Fibroblast of skin of left quadriceps (primary cell): ENCODE measurements at places on chromosomes 4 and X.

DNA sequence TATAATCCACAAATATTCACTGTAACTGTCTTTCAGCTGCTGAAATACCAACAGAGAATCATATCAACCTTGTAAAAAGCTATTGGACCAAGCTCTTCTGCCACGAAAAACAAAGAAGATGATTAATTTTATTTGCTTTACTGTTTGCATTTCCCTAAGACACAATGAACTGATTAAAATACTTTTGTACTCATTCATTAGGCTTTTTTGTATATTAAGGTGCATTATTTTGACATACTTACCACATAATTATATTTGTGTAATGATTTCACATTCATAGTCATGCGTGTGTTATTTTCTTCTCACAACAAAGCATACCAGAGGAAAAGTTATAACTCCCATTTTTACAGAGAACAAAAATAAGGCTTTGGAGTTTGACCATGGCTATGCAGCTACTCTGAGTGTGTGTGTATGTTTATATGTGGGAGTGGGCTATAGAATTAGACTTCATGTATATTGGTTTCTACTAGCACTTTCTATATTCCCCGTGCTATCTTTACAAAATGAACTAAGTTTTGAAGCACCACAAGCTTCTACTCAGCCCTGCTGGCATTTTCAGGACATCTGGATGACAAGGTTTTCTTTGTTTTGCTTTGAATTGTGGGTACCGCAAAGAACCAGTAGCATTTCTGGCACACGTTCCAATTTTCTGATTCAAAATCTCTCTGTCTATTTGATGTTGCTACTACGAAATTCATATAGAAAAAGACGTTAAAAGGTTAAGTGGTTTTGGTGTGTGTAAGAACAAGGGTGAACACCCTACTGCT lies 11.0 kb upstream of the FGF5 start:
- peak; percentile 61 for DNase-seq

GRCh38 chrX:150508451-150509367 lies 59.7 kb upstream of the MTM1 start:
- no peak for DNase-seq

- no peak for DNase-seq
Observed at GRCh38 chrX:45778616-45779015, 577.9 kb upstream of the DIPK2B start.

DNA sequence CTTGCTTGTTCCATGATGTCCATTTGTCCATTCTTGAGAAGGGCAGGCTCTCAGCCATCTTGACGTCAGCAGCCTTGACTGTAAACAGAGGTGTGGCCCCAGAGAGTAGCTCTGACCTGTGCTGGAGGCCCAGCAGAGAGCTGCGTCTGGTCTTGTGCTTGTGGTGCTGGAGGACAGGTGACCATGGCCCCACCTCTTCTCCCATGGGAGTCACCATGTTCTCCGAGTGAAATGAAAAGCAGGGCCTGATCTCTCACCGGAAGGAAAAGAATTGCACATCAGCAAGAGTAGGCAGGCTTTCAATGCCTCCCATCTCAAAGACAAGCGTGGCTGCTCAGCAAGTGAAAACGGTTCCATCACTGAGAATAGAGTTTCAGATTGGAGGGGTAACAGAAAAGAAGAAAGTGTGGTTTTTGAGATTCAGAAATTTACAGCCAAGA lies 11.5 kb downstream of the PARM1 start:
- DNase-seq = no peak

DNA sequence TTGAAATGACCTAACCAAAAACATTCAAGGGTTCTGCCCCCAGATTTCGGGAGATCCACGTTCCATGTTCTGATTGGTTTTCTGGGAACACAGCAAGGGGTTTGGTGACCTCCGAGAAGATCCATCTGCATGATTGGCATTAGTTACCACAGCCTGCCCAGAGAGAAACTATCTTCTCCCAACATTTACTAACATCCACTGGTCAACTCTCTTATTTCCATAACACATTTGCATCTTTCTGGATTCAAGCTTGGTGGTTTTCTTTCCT lies 15.6 kb downstream of the SHOX start:
- no peak for DNase-seq

GRCh38 chr4:68878048-68878447 lies 62.3 kb downstream of the UGT2B10 start:
- no peak for DNase-seq

- DNase-seq = no peak
Observed at GRCh38 chrX:153450114-153450948, 4.5 kb upstream of the TREX2 start.

DNA sequence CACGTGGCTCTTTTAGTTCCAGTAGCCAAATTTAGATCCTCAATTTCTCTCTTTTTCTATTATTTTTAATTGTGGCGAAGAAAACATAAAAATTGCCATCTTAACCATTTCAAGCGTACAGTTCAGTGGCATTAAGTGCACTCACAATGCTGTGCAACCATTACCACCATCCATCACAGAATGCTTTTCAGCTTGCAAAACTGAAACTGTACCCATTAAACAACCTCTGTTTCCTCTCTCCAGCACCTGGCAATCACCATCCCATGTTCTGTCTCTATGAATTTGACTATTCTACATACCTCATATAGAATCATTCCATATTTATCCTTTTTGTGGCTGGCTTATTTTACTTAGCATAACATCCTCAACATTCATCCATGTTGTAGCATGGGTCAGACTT lies 74.9 kb downstream of the METTL14 start:
- no peak for DNase-seq

- DNase-seq = no peak
Observed at GRCh38 chr4:141643557-141643956, 7.2 kb downstream of the IL15 start.

GRCh38 chr4:147864607-147865006 lies 132.7 kb downstream of the ARHGAP10 start:
- DNase-seq = no peak

DNA sequence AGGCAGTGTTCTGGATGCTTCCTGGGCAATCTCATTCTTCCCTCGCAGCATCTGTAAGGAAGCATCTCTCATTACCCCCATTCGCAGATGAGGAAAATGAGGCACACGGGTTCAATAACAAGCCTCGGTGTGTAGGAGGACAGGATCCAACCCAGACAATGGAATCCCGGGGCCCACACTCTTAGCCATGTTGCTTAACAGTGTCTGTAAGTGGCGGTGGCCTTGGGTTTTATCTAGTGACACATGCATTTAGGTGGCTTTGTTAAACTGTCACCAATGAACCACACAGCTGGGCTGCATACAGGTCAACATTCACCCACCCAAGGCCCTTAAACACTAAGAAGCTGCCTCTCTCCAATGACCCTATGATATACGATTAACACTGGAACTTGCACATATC lies 22.6 kb downstream of the RELL1 start:
- DNase-seq = no peak

DNA sequence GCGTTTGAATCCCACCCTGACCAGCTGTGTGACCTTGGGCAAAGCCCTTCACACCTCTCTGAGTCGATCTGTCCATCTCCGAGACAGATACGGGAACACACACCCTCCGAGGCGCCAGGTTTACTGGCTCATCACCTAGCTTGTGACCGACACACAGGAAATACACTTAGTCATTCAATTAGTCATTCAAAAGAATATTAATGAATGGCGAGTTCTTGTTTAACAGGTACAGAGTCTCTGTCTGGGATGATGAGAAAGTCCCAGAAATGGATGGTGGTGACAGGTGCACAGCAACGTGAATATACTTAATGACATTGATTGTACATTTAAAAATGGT lies 80.6 kb downstream of the PPP2R2C start:
- no peak for DNase-seq

DNA sequence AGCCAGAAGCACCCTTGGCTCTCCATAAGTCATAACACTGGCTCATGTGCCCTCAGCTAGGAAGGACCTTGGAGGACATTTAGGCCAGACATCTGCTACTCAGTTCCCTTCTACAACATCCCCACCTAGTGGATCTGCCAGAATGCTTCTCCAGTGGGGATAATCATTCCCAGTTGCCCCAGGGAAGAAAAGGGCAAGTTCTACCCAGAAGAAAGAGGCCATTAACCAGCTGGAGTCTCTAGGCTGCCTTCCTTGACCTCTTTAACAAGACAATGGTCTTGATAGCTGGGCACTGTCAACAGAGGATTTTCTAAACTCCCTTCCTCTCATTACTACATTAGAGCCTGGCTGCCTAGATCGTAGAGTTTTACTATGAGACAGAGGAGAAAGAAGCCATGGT lies 42.0 kb downstream of the LGI2 start:
- peak; percentile 20 for DNase-seq

DNA sequence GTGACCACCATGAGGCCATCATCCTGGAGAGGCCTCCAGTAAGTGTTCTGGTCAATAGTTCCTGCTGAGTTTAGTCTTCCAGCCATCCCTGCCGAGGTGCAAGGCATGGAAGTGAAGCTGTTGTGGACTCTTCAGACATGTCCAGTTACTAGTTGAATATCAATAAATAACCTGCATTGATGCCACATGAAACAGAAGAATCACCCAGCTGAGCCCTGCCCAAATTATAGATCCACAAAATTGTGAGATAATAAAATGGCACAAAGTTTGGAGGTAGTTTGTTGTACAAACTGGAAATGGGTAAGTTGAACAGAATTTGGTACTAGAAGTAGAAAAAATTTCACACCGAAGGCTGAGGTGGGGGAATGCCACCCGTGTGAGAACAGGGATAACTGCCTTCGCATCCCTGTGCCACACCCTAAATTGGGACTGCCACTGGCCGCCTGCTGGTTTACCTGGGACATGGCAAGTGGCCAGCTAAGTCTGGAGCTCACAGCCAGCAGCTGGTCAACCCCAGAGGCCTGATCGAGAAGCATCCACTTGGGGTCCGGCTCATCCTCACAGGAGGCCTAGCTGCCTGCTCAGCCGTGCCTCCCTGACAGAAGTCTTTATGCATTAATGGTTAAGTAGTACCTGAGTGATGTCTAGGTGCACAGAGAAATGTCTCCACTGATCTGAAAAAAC lies 184.5 kb downstream of the SPRY1 start:
- DNase-seq = no peak

- DNase-seq = no peak
Observed at GRCh38 chr4:153450544-153450917, 15.6 kb upstream of the TMEM131L start.

DNA sequence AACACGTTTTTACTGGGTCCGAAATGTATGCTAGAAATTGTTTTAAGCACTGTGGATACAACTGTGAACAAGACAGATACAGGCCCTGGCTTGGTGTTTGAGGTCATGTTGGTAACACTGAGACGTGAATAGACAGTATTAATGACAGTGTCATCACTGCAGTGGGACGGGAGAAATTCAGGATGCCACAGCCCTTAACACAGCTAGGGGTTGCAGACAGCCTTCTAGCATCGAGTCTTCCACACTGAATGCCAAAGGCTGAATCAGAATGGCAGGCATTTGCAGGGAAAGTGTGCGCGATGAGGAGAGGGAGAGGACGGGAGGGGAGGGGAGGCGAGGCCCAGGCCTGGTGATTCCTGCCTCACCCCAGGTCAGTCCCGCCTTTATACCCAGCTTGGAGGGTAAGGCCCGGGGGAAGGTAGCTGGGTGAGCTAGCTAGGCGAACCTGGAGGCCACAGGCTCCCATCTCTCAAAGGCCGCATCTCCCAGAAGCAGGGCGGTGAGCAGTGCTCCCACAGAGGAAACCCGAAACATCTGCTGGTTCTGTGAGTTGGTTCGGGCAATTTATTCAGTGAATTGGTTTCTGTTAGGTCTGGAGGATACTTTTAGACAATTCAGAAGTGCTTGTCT lies 44.1 kb upstream of the CLDN24 start:
- DNase-seq = no peak

- DNase-seq = peak; percentile 41
Observed at GRCh38 chr4:27149541-27150212, 289.0 kb downstream of the STIM2 start.

DNA sequence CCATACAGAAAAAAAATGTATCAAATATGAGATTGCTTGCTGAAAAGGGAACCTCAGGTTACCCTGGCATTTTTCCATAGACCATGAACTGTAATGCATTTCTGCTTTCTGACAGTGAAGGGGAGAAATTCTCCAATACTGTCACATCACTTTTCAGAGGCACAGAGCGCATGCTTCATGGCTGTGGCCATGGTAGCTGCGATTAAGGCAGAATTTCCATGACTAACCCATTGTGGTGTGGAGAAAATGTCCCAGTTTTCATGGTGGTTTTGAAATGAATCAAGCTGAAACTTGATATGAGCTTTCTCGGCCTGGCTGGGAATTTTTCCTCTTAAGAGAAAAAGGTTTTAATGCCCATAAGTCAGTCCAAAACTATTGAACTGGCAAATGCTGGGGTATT lies 39.5 kb upstream of the MAP3K15 start:
- DNase-seq = peak; percentile 38

DNA sequence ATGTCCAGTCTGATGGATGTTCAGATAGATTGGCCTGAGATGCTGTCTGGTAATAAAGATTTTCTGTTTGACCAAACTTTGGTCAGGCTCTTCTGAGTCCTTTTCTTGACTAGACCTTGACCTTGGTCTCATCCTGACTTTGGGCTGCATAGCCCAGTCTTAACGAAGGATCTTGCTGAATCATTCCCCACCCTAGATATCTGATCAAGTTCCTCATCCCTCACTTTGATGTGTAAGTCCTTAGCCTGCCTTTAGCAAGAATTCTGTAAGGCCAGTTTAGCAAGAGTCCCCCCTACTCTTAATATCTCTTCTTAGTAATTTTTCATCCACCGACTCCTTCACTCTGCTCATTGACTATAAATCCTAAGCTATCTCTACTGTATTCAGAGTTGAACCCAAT lies 244.4 kb upstream of the JADE1 start:
- DNase-seq = no peak

DNA sequence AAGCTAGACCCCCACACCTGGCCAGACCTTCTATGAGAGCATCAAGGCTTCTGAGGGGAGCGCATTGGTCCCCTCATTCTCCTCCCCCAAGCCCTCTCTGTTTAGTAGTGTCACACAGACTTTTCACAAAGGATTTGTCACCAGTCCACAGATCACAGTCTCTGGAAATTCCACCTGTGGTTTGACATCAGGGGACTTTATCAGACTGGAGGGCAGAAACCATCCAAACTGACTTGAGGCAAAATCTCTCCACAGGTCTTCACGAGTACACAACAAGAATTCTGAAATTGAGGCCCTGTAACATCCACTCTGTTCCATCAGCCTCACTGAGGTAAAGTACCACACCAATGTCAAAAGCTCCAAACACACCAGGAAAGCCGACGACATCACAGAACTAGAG lies 112.5 kb downstream of the SH3KBP1 start:
- no peak for DNase-seq

DNA sequence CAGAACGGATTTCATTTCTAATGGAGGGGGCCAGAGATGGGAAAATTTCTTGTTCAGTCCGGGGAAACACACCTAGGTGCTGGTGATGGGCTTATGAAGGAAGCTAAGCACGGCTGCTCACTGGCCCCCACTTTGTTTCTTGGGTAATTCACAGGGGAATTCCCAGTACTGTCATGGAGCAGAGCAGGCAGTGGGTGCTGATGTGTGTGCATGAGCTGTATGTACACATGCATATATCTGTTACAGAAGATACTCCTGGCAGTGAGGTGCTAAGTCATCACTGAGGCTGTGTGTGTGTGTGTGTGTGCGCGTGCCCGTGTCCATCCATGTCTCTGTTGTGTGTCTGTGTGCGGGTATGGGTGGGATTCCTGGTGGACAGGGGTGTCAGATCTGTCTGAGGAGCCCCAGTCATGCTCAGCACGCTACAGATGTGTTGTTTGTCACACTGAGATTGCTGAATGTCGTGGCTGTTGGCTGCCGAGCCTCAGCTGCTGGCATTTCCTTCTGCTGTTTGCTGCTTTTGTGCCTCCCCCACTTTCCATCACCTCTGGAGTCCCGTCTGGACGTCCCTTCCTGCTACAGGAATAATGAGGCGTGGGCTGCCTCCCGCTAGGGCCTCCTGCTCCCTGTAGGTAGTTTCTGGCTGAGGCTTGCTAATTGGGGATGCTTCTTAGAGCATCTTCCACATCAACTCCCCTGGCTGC lies 53.3 kb downstream of the JADE1 start:
- DNase-seq = no peak

GRCh38 chrX:19555236-19555635 lies 39.9 kb upstream of the MAP3K15 start:
- DNase-seq = no peak
